ENCODE measurements at places on chromosomes 16 and 17.

DNA sequence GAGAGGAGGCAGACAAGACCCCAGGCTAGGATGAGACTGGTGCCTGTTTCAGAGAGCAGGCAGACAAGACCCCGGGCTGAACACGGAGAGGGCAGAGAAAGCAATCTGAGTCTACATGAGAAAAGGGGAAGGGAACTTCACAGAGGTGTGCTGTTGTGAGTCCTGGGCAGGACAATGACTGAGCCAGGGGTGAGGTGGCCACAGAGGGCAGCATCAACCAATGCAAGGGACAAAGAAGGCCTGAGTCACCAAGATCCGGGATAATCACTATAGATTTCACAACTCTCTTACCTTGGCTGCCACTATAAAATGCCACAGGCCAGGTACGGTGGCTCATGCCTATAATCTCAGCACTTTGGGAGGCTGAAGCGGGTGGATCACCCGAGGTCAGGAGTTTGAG is 89.0 kb downstream of the SLC39A11 start:
- no peak for DNase-seq

- no peak for DNase-seq
Observed at GRCh38 chr17:78865682-78866390, 25.2 kb upstream of the USP36 start.

- DNase-seq, result no peak
Observed at GRCh38 chr16:23876256-23876896, 40.6 kb downstream of the PRKCB start.

- no peak for DNase-seq
Observed at GRCh38 chr16:55142405-55142804, 181.6 kb upstream of the IRX6 start.

GRCh38 chr16:2471016-2471652 is at the start of gene NTN3:
TSS of gene NTN3 (plus strand) at chr16:2471297. CDS start at chr16:2471702, 405 bp downstream.
- DNase-seq, result no peak

DNA sequence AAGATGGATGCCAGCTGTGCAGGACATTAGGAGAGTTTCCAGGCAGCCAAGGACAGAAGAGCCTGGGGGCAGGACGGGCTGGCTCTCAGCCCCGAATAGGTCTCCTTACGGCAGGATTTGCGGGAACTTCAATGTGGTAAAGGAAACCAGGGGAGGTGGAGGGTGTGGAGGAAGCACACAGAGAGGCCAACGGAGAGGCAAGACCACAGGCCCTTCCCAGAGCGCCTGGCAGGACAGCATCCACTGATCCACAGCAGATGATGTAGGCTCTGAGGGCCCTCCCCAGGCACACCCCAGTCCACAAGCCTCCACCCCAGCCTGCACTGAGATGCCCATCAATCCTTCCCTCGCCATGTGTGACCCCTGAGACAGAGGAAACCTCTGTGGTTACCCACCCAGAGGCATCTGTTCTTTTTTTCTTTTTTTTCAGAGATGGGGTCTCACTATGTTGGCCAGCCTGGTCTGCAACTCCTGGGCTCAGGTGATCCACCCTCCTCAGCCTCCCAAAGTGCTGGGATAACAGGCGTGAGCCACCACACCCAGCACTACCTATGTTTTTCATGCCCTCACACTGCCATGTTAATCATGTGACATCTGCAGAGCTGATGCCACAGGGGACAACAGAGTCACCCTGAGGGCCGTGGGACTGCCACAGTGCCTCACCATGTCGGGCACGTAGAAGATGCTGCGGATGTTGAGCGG is 19.3 kb downstream of the DNASE1 start:
- no peak for DNase-seq

- no peak for DNase-seq
Observed at GRCh38 chr17:4536259-4536741, 18.9 kb downstream of the MYBBP1A start.

GRCh38 chr16:3922241-3922640 is 41.7 kb upstream of the CREBBP start:
- DNase-seq, result no peak

GRCh38 chr17:73327676-73328075 is 15.9 kb upstream of the CDC42EP4 start:
- no peak for DNase-seq

GRCh38 chr16:51085271-51085670 is 65.8 kb downstream of the SALL1 start:
- DNase-seq, result no peak

DNA sequence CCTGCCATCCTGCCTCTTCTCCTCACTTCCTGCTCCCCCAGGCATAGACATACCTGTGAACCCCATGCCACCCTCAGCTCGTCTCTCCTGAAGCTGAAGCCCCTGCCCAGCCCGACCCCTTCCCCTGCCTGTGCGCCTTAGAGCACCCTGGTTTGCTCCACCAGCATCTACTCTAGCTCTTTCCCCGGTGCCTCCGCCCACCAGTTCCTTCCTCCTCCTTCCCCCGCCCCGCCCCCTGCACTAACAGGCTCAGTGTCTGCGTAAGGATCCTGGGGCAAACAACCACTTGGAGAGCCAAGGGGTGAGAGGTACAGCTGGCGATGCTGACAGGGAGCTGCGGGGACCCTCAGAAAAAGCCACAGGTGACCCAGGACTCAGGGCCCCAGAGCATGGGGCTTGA is 1.9 kb downstream of the GPR142 start:
- no peak for DNase-seq

DNA sequence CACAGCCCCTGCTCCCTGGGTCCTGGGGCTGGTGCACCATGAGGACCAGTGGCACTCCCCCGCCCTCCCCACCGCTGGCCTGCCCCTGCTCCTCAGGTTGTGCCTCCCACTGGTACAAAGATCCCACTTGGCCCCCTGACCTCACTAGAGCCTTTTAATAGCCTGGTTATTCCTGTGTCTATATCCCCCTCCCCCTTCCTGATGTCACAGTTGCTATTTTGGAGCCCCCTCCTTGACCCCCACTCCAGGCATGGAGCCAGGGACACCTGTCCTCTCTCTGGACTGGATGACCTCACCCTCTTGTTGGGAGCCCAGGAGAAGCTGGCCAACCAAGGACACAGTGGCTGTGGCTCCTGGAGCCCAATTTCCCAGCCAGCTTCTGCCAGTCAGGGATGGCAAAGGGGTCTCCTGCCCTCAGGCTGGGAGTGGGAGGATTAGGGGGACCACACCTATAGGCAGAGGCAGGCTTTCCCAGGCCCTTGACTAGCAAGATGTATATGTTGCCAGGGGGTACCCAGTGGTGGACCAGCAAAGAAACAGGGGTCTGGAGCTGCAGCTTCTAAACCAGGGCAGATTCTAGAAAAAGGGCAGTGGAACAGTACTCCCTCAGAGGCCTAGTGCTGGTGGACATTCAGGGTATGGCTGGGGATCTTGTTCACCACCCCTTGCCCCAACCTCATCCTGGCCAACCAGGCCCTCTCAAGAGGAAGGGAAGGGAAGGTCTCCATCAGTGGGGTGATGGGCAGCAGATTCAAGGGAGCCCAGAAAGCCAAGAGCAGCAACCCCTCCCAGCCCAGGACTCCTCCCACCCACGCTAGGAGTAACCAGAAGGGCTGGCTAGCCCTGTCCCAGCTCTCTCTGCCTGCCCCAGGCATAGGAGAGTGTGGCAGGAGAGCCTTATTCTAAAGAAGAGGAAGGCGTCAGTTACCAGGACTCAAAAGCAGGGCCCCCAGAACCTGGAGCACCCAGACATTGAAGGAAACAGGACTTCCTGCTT is 10.9 kb downstream of the HDAC5 start:
- no peak for DNase-seq

- DNase-seq, result no peak
Observed at GRCh38 chr17:37689317-37689716, 46.1 kb upstream of the DDX52 start.

GRCh38 chr16:87492291-87492630 is 563 bp downstream of the ZCCHC14 start:
- DNase-seq, result no peak

DNA sequence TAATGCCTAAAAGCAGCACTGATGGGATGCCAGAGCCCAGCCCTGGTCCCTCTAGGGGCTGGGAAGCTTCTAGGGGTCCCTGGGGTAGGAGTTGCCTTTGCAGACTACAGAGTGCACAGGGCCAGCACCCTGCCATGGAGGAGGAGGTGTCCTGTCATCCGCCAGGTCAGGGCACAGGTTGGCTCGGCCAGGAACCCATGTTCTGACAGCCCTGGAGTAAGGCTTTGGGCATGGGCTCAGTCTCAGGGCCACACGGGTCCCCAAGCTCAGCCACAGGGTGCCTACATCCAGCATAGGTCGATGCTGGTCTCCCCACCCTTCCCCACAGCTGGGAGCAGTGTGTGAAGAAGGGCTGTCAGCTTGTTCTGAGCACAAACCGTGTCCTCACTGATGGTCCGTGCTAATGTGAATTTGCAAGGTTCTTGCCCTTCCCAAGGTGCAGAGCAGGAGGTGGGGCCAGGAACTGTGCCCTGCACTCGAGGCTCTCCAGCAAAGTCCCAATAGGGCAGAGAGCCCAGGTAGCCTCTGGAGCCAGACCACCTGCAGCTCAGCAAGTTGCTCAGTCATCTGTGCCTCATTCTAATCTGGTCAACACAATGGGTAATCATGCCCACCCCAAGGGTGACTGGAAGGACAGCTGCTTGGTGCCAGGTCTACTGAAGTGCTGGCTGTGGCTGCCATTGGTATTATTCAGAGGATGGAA is 72.8 kb downstream of the AMFR start:
- DNase-seq, result no peak

DNA sequence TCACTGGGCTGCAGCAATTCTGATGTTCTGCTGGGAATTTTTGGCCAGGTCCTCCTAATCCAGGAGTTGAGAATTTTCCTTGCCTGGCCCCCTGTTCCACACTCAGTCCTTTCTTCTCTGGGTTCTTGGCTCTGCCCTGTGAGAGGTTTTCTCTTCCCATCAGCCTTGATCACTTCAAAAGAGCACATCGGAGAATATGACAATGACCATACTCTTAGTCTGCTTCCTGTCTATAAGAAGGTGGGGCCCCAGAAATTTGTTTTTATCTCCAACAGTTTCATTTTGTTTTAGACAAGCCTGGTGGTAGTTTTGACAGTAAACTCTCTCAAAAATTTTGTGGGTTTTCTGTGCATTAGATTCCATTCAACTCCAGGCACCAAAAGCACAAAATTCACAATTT is 70.7 kb downstream of the C17orf67 start:
- DNase-seq, result no peak

- peak; percentile 38 for DNase-seq
Observed at GRCh38 chr17:57085448-57086068, 512 bp downstream of the AKAP1 start.

GRCh38 chr17:11499881-11500280 is 98.4 kb upstream of the DNAH9 start:
- DNase-seq, result no peak

GRCh38 chr16:64892835-64893785 is 228.8 kb downstream of the CDH11 start:
- DNase-seq, result peak; percentile 71

- DNase-seq, result peak; percentile 63
Observed at GRCh38 chr16:10514369-10515055, 65.9 kb downstream of the EMP2 start.

DNA sequence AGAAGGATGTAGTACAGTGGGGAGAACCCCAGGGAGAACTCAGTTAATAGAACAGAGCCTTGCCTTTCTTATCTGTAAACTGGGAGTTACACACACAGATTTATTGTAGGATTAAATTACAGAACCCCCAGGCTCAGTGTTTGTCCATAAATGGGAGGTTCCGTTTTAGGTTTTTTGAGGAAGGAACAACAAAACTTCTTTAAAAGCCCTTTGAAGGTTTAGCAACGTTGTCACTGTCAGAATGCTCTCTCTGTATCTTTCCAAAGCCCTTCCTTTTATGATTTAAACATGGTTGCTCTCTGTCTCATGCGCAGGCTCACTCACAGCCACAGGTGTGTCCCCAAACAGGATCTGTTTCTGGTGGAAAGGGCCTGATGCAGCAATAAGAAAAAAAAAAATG is 9.4 kb upstream of the GNA13 start:
- no peak for DNase-seq

GRCh38 chr17:40338058-40338457 is 26.5 kb downstream of the GJD3 start:
- no peak for DNase-seq

GRCh38 chr17:29747660-29748059 is 124.9 kb upstream of the CORO6 start:
- no peak for DNase-seq

- no peak for DNase-seq
Observed at GRCh38 chr17:9408381-9408780, 167.2 kb downstream of the STX8 start.

- DNase-seq, result no peak
Observed at GRCh38 chr16:74562117-74562516, 44.8 kb downstream of the GLG1 start.

DNA sequence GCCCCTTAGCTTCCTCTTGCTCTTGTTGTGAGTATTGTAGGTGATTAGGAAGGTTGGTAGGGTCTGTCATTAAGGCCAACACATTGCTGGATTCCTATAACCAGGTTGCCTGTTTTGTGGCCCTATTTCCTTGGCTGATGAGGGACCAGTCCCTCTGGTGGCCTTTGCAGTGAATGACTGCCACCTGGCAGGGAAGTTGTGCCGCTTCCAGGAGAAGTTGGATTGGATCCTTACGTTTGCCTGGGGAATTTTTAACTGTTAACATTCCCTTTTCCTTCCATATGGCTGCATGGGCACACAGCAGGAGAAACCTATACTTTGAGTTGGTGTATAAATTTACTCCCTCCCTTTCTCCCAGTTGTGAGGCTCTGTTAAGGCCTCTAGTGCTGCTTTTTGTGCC is 32.4 kb downstream of the LCMT1 start:
- no peak for DNase-seq

GRCh38 chr16:87207509-87207908 is 109.7 kb downstream of the C16orf95 start:
- DNase-seq, result no peak

DNA sequence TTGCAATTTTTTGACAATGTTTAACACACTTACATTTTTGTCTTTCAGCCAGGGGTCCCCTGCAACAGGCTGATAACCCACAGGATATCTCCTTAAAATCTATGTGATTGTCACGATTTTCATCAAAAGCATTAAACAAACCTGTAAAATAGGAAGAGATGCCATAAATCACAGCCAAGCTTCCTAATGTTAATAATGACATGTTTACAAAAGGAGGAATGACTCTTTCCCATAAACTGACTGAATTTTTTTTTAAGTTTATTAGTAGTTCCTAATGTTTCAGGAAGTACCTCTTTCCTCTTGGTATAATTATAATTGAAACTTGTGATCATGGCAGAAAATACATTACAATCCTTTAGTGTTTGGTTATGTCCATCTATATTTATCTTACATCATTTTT is 119.6 kb downstream of the CA4 start:
- no peak for DNase-seq

DNA sequence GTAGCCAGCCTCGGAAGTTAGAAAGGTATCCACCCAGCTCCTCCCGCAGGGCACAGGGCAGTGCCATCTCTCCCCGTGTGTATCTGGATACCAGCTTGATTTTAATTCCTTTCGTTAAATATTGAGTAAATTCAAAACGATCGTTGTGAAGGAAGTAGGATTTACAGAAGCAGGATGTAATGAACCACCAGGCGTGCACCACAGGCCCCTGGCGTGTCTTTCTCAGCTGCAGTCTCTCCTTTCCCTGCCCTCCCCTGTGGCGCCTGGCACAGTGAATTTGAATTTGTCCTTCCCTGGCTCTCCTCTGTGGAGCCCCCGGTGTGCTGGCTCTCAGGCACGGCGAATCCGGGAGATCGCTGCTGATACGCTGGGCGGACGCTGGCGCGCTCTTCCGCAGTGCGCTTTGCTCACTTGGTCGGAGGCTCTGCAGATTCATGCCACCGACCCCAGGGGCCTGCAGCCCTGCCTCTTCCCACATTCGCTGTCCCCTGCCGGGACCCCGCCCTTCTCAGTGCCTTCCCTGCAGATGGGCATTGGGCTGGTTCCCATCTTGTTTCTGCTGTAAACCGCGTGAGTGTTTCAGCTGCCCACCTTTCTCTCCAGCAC is 164.6 kb downstream of the RPTOR start:
- DNase-seq, result no peak

- no peak for DNase-seq
Observed at GRCh38 chr16:12020009-12020408, 43.5 kb downstream of the SNX29 start.
